ENCODE measurements at places on chromosomes 2 and 18.
A peak's percentile ranks its signal among the peaks of the same experiment; 100 is the strongest.

DNA sequence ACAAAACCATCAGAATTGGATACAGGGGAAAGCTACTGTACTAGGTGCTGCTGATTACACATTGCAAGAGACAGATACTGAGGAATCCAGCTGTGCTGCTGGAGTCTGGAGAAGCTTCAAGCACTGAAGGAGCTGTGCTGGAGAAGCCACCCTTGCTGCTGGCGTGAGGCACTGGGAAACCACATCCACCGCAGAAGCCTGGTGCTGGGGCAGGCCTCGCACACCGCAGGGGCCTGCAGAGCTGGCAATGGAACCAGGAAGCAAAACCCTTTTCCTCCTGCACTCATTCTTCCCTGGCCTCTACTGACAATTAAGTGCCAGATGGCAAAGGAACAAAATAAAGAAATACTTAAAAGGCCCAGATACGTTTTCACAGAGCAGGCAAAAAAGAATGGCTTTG lies 94.4 kb upstream of the MSH6 start:
- DNase-seq = no peak

GRCh38 chr2:199419428-199419827 lies 38.3 kb downstream of the SATB2 start:
- DNase-seq = no peak

DNA sequence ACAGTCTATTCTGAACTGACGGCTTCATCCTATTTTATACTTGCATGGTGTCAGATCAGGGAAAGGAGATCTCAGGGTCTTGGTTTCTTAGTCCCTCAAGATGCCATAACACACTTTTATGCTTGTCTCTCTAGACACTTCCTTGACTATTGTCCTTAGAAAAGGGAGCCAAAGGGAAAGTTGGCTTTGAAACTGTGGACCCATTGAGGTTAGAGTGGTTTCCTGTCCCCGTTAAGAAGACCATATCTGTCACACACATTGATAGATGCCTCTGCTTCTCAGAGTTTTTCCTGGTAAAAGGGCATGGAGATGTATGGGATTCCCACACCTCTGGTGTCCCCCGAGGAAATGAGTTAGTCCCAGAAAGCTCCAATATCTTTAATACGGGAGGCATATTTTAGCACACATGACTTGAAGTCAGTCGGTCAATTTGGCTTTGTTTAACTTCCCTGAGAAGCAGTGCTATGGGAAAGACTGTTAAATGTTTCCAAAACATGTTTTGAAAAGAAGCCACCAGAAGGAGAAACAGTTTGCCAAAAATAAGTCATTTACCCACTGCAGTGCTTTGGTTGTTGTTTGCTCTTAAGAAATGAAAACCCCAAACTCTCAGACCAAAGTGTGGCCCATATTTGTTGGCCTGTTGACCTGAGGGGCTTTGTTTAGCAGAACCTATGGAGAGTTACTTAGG lies 133.4 kb upstream of the CXCR4 start:
- no peak for DNase-seq

DNA sequence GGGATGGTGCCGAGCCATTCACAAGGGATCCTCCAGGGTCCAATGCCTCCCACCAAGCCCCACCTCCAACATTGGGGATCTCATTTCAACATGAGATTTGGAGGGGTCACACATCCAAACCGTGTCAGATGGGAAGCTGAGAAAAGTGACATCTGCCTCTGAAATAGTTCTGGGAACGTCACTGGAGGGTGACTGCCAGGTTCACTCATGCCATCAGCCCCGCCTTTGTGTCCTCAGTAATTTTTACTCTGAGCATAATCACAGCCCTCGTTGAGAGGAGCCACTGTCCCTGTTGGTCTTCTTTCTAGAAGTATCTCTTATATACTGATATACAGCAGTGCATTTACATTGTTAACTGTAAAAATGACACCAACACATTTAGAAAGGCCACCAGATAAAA lies 67.4 kb downstream of the KLHL29 start:
- DNase-seq = no peak

DNA sequence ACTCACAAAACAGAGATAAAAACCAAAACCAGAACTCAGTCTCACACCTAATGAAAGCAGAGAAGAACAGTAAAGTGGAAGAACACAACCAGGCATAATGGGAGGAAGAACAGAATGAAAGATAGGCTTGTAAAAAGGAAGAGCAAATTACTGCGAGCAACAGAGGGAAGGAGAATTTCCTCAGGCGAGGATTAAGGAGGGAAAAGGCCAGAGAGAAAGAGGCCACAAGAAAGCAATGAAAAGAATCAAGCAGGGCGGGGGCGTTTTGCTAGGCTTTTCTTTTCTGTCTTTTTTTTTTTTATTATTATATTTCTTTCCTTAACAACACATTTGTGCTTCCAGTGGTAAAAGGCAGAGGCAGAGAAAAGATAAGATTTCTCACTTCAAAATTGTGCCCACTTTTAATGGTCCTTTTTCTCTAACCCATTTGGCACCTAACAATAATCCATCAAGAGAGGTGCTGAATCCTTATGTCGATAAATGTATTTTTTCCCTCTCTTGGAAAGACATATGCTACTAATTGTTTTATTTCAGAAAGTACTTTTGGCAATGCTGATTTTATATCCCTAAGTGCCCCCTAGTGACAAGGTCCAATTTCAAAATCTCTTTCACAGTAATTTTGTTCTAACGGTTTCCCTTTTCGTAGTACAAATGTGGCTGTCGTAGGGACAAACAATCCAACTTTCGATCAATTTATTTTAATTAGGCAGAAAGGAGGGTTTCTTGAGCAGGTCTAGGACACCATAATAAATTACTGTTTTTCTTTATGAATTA lies 138.7 kb upstream of the AQP4 start:
- DNase-seq = peak; percentile 28

DNA sequence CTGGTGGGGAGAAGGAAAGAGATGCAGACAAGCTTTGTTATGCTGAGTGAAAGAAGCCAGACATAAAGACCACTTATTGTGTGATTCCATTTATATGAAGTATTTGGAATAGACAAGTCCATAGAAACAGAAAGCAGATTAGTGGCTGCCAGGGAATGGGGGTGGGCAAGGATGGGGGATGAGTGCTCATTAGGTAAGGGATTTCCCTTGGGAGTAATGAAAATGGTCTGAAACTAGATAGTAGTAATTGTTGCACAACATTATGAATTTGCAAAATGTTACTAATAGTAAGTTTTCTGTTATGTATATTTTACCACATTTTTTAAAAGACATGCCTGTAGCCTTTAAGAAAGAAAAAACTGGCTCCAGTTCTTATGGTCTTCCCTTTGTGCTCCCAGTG lies 154.9 kb downstream of the LNPK start:
- peak; percentile 40 for DNase-seq

GRCh38 chr2:119859528-119859927 lies 99.8 kb downstream of the PTPN4 start:
- DNase-seq = no peak

GRCh38 chr18:47458483-47458882 lies 207.0 kb upstream of the SKOR2 start:
- no peak for DNase-seq

DNA sequence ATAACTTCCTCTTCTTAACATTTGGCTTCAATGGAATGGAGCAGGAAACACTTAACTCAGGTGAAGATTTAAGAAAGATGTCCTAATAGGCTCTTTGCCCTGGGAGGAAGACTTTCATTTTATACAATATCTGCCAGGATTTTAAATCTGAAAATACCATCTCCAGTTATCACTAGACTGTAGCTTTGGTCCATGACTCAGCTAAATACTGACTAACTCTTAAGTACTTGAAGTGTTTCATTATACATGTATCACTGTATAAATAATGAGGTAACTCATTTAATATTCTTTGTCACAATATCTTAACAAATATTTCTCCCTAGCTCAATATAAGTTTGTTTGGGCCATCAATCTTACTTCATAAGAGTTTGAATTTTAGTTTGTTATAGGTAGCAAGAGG lies 34.7 kb downstream of the RBKS start:
- peak; percentile 74 for DNase-seq

GRCh38 chr18:35868915-35869314 lies 103.6 kb upstream of the RMP24 start:
- DNase-seq = no peak

DNA sequence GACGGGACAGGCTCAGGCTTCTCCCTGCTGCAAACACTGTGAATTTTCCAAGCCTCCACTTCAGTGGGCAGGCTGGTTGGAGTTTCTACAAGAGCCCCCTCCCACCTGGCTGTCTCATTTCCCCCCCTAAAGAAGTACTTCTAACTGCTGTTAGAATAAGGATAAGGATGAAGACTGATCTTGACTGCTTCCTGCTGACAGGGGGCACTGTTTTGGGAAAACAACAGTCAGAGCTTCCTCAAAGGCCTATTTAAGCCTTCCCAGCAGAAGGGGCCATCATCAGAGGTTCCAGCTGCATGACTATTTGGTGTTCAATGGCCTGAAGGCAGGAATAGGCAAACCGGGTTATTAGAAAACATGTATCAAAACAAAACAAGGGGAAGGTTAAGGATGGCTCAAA lies 1162.8 kb downstream of the DSC3 start:
- no peak for DNase-seq

DNA sequence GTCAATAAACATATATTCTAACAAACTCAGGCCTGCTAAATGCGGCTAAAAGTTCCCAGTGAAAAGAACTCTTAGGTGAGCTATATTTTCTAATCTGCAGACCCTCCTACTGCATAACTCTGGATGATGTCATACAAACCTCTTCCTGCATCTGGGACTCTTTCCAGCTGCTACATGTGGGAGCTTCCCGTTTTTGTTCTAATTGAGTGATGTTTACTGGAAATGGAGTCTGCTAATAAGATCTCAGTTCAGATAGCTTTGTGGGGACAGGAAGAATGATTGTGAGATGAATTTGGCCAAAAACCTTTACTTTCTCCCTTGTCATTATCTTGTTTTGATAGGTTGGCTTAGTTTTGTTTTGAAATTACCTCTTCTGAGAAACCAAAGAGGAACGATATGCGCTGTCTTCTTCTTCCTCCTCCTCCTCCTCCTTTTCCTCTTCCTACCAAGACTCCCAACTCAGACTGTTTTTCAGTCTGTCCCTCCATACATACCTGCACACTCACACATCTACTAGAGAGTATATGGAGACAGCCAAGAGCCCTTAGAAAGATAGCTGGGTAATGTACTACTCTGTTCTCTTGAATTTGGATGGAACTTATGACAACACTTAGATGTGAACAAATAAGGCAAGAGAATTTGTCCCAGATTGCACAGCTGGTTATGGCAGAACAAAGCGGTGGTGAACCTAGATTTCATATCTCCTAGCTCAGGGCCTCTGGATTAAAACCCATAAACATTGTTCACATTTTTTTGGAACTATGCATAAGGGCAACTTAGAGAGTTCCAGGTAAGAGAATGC lies 39.8 kb upstream of the AAK1 start:
- peak; percentile 79 for DNase-seq

DNA sequence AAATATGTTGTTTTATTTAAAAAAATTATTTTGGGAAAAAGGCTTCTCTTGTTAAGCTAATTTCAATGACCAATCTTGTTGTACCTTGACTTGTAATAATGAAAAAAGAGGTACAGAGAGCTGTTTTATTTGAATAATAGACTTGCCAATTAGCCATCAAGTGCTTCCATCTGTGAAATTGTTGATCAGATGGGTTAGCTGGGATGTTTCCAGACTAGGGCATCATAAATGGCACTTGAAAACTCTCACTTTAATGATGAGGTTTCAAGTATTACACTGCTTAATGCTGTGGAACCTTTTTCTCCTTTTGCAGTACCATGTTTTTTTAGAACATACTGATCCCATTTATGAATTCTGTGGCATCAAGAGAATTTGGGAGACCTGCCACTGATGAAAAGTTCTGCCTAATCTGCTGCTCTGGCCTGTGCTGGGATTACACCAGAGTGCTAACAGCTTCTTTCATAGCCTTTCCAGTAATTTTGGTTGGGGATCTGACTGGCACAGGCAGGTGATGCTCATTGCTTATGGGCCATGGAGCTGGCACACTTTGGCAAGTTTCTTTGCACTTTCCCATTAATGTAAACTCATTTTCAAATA lies 24.2 kb downstream of the PSMD14 start:
- no peak for DNase-seq

GRCh38 chr2:136107051-136108033 lies 10.6 kb downstream of the CXCR4 start:
- no peak for DNase-seq

DNA sequence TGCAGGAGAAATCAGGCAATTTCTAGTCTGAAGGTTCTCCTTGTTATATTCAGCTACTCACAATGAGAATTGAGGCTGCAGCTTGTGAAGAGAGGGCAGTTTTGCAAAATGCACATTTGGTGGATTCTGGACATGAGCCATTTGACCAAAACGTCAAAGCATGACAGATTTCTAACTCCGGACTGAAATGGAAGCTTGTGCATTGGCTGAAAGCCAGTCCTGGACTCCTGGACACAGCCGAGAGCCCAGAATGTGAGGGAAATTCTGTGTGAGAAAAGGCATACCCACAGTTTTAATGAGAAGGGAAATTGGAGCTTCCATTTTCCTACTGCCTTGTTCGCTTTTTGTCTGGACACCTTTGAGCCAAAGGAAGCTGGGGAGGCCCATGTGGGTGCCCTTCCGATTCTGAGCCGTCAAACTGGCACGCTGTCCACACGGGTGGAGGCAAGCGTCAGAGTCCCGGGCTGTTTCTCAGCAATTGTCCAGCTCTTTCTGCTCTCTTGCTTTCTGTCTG lies 23.7 kb upstream of the ROCK2 start:
- peak; percentile 27 for DNase-seq

- DNase-seq = no peak
Observed at GRCh38 chr2:143564419-143564818, 435.2 kb downstream of the ARHGAP15 start.

DNA sequence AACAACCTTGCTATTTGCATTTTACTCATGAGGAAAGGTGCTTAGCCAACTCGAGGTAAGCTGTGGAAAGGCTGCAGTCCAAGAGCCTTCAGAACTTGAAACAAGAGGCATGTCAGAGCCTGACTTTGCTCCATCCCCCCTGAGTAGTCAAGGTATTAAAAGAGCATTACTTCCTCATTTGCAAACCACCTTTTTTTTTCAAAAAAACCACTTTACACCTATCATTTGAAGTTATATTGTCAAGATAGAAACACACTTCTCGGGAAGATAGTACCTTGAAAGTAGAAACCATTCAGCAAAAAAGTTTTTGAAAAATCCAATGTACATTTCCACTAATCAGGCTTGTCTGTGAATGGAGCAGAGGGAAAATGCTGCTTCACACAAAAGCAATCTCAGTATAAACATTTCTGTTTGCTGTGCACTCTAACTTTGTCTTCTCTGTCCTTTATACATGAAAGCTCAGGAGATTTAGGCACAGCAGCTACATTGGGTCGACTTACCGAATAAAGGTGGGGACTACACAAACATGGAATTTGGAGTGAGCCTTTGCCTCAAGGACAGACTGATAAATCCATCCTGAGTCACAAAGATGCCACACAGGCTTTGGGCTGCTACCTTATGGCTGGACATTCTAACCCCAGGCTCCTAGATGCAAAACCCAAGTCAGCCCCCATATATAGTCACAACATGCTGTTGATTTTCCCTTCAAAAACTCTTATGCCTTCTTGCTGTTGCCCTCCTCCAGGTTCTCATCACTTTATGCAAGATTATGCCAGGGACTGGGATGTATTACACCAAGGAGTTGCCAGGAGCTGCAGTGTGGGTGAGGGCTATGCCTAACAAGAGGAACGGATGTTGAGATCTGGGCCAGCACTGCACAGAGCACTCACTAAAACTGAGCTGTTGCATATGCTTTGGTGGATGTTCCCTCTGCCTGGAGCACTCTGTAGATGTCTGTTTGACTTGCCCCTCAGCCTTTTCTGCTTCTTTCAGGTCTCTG lies 41.4 kb upstream of the EML4 start:
- DNase-seq = no peak

GRCh38 chr18:13235981-13236380 lies 17.4 kb downstream of the LDLRAD4 start:
- no peak for DNase-seq

- DNase-seq = no peak
Observed at GRCh38 chr2:134603966-134604365, 114.8 kb downstream of the TMEM163 start.
